Effector memory CD8-positive, alpha-beta T cell (primary cell): ENCODE measurements at places on chromosomes 2 and 18.

- DNase-seq = no peak
Measured at GRCh38 chr2:137644731-137645130, 319.5 kb upstream of the HNMT start.

GRCh38 chr2:8408560-8409460, 273.0 kb upstream of the ID2 start:
- peak; percentile 37 for DNase-seq

GRCh38 chr2:36360063-36360462, 4.5 kb downstream of the CRIM1 start:
- no peak for DNase-seq

- no peak for DNase-seq
Measured at GRCh38 chr18:25350489-25351251, 1.3 kb downstream of the ZNF521 start.

DNA sequence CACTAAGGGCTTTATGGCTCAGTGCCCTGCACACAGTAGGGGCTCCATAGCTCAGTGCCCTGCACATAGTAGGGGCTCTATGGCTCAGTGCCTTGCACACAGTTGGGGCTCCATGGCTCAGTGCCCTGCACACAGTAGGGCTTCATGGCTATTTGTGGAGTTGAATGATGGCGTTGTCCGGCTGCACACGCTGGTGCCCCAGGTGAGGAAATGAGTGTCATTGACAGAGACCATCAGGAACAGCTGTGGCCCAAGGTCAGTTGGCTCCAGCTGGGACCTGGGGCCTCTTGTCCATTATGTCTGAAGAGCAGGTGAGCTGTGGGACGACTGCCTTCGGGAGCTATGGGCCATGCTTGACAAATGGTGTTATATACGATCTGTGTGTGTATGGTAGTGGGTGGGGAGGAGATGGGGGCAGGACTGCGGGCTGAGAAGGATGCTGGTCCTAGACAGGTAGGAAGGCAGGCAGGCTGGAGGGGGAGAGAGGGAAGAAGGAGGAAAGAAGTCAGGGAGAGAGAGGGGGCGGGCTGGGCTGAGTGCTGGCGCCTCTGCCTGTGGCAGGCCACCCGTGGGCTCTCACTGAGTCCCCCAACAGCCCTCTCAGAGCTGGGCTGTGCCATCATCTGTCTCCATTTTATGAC, 130.6 kb downstream of the CLIP4 start:
- no peak for DNase-seq

GRCh38 chr2:100929147-100929546, 72.9 kb upstream of the RPL31 start:
- no peak for DNase-seq

GRCh38 chr2:170929686-170930050, 615 bp downstream of the GORASP2 start:
- DNase-seq = peak; percentile 22

DNA sequence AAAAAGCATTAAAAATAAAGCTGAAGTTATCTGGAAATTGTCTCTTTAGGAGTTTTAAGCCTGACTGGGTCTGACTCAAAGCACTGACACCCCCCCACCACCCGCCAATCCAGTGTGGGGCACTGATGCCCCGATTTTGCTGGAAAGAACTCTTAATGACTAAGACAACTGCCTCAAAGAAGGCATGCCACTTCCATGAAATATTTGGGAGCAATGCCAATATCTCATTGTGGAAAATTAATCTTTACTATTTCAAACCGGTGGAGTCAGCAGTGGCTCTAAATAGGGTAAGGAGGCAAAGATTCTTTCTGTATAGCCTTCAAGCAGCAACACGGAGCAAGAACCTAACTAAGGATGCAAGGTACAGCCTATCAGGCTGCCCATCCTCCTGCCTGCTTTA, 4.5 kb downstream of the FKBP7 start:
- DNase-seq = no peak

DNA sequence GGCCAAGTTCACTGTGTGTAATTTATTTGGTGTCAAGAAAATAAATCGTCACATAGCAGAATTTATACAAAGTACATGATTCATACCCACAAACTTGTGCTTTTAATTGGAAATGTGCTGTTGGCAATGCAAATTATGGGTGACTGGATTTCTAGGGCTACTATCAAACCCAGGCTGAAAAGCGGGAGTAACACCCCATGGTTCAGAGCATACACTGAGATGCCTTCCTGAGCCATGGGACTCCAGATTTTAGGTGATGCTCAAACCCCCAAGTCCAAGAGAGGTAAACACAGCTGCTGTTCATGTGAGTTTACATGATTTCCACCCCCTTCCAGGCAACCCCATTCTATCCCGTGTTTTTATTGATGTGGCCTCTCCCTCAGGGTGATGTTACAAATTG, 565.9 kb upstream of the ID2 start:
- DNase-seq = no peak

DNA sequence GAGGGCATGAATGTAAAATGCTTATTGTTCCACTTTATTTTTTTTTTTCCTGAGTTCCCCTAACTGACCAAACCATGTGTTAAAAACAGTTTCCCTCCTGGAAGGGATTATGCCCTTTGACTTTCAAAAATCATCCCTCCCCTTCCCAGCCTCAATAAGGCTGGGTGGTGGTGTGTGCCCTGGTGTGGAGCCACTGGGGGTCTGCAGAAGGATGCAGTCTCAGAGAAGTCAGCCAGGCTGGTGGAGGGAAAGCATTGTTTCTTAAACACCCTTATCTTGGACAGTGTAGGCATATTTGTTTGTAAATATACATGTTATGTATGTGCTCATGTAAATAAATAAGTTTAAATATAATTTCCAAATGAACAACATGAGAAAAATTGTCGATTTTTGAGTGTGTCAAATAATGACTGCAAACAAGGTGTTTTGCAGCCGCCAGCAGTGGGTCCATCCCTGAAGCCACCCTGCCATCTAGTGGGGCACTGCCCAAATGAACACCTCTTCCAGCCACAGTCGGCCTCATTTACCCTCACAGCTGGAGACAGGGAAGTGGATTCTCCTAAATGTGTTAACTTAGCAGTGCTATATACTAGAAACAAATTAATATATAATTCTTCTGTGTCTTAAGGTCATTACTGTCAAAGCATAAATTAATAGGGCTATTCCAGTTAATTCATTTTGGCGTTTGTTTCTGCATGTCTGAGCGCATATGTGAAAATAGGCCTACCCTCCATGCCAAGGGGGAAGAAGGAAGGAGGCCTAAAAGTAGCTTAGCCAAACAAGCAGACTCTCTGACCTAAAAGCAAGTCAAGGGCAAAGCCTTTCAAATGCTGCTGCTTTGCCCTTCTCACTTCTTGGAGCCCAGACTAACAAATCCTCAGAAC, 209.6 kb upstream of the PIK3C3 start:
- DNase-seq = no peak

- no peak for DNase-seq
Measured at GRCh38 chr2:183093857-183094657, 15.5 kb downstream of the DUSP19 start.

DNA sequence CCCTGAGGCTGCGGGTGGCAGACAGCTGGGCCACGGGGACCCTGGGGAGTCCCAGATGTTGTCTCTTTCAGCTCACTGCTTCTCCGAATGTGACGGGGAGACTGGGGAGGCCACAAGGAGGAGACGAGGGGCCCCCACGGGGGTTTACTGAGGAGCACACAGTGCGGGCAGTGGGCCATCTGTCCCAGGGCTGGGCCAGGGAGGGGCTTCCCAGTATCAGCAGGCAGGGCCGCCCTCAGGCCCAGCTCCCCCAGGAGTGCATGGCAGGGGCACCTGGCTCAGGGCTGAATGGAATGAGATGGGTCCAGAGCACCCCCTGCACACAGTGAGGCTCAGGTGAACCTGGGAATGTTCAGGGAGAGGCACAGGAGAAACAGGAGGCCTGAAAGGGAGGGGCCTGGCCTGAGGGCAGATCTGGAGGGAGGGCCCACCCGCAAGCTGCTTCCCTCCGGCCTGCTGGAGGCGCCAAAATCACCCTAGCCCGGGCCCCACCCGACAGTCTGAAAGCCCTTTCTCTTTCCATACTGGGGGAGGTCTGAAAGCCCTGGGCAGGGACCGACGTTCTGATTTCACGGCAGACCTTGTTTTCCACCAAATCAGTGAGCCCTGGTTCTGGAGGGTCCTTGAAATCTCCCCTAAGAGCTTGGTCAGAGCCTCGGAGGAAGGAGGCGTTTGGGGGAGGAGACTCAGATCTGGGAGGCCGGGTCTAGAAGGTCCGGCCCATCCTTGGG, 35.5 kb upstream of the PTMA start:
- no peak for DNase-seq

GRCh38 chr18:47794725-47795433, 135.6 kb downstream of the SMAD2 start:
- no peak for DNase-seq

DNA sequence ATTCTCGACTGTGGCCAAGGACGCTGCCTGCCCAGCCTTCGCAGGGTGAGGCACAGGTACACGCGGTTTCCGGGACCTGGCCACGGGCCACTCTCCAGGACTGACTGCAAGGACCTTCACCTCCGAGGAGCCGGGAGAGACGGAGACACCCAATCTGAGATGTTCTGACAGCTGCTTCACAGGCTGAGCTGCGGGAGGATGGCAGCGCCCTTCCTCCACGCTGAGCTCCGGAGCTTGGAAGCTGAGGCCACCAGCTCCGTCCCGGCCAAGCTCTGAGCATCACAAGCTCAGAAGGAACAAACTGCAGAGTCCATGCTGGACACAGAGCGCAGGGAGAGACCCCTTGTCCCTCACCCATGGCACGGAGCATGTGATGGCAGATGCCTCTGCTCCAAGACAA, 71.1 kb upstream of the CTDP1 start:
- DNase-seq = no peak

DNA sequence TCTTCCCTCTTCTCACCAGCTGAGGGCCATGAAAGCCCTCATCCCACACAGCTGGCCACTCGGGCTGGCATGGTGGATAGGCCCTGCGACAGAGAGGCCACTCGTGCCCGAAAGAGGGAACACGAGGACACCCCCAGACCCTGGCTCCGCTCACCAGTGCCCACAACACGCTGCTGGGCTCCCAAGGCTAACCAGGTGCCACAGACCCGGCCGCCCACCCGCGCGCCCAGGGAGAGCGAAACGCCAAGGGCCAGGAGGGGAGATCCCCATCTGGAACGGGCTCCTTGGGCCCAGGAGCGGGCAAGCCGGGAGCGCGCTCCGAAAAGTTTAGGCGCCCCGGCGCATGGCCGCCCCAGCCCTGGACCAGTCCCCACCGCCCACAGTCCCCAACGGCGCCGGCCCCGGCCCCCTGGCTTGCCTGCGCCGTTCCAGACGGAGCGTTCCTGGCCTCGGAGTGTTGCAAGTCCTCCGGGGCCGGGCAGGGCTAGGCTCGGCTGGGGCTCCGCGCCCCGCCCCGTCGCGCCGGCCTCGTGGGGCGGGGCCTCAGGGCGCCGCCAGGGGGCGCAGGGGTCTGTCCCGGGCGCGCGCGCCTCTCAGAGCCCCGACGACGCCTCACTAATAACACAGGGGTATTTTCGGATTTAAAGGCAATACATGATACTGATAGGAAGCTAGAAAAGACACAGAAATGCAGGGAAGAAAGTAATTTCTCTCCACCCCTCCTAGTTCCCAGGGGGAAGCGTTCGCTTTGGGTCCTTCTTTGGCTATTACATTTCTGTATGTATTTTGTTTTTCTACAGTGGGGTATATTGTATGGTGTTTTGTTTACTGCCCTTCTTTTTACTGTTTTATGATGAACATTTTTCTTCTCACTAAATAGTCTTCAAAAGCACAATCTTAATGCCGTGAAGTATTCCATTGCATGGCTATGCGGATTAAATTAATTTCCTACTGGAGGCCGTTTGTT, at the start of gene TMBIM1:
Gene TMBIM1, minus strand, starts transcription at position 456 of the 967 bp plus-strand sequence. CDS start 10,362 bp downstream, outside the sequence.
- DNase-seq = peak; percentile 83

- no peak for DNase-seq
Measured at GRCh38 chr2:105933906-105934305, 189.2 kb downstream of the NCK2 start.

DNA sequence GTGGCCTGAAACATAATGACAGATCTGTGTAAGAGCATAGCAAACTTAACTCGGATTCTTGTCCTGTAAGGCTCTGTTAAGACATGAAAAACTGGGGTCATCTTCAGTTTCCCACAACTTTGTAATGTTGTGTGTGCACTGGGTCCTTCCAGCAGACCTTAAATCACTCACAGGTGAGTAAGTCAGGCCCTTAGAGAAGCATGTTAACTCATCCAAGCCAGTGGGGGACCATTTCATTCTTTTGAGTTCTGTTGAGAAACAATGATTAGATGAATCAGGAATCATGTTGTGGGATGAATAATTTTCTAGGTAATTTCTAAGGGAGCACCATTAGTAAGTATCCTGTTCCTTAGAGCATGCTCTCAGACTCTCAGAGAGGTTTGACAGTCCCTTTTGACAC, 167.1 kb downstream of the ESCO1 start:
- no peak for DNase-seq

DNA sequence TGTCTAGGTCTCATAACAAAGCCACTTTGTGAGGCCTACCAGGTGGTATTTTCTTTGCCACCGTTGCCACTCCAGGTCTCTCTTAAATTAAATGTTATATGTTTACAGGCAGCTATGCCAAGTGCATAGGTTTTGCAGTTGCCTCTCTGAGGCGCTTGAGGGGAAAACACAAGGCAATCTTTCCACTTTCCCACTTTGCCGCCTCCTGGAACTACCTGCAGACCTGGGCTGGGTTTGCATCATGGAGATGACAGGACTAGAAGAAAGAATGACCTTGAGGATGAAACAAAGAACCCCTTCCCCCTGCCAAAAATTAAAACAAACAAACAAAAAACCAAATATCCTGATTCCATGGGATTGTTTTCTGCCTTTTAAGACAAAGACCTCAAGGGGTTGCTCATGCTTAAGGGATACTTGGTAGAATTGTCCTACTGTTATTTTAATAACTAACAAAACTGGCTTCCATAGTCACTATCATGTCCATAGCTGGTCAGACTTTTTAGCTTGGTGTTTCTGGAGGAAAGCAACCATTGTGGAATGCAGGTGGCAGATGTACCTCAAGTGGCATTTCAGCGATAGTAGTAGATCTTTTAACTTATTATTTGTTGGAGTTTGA, 159.9 kb downstream of the PRPF40A start:
- DNase-seq = no peak

GRCh38 chr2:56335101-56335500, 151.3 kb downstream of the CCDC85A start:
- no peak for DNase-seq

GRCh38 chr18:25066516-25066915, 285.4 kb downstream of the ZNF521 start:
- no peak for DNase-seq

DNA sequence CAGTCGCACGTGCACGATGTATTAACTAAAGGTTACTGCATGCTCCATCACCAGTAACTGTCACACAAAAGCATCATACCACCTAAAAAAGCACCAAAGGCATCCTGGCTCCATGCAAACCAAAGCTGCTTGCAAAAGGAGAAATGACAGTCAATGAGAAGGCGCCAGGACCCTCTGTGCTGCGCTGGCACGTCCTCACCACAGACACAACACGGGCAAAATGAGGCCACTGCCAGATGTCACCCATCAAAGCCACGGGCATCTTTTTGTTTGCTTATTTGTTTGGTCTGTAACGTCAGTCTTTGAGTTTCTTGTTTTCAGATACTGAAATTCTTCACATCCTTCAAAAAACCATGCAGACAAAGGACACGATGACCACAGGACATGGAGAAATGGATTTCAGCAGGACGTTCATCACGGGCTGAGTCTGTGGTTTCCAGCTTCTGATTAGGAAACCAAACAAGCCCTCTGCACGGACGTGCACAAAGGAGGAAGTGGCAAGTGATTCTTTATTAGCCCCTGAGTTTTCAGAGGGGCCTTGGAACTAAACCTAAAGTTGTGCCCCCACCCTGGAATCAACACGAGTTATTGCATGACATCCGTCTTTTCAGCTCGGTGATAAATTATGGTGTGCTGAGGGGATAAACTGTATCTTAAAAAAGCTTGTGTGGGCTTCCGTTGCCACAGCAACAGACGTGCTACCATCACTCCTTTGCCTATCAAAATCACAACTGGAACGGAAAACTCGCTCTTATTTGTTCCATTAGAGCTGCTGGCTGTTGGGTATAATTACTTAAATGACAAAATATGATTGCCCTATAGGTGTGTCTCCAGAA, 181.8 kb downstream of the EIPR1 start:
- DNase-seq = no peak
